ENCODE measurements at places on chromosomes 2 and 18.

DNA sequence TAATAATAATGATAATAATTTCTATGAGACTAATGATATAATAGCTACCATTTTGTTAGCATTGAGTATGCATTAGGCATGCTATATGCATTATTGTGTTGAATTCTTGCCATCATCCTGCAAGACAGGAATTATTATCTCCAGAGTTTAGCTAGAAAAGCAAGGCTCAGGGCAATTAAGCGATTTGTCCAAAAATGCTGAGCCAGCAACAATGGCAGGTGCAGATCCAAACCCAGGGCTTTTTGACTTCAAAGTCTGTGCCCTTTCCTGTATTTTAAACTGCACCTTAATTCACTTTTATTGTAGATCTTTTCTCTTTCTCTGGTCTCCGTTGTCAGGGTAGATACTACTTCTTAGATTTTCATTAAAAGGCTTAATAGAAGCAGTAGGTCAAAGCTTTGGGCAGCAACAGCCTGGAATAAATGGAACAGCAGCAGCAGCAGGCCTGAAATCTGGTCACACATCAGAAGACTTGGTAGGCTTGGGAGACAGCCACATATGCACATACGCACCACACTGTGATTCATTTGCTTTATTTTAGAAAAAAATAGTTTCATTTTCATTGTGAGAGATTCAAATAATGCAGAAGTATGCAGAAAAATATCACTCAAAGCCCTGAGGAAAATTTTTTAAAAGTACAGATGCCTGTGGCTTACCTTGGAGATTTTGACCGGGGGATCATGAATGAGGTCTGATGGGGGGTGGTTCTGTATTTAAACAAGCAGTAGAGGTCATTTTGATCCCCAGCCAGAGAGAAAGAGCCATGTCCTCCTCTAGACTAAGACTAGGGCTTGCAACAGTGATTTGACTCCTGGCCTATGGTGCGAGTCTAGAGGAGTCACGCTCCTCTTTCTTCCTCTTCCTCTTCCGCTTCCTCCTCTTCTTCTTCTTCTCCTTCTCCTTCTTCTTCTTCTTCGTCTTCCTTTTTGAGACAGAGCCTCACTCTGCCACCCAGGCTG is 455.7 kb downstream of the TSN start:
- no peak for DNase-seq

DNA sequence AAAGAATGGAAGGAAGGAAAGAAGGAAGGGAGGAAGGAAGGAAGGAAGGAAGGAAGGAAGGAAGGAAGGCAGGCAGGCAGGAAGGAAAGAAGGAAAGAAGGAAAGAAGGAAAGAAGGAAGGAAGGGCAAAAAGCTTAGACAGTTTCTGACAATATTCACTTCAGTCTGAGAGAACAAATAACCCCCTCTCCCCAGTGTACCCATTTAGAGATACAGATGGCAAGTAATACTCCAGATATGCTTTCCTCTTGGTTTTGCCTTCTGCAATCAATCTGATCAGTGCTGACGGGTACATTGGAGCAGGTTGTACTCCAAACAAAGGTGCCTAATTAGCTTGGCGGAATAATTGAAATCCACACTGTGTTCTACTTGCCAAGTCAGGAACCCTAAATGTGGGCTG is 534.6 kb upstream of the TMEFF2 start:
- no peak for DNase-seq

DNA sequence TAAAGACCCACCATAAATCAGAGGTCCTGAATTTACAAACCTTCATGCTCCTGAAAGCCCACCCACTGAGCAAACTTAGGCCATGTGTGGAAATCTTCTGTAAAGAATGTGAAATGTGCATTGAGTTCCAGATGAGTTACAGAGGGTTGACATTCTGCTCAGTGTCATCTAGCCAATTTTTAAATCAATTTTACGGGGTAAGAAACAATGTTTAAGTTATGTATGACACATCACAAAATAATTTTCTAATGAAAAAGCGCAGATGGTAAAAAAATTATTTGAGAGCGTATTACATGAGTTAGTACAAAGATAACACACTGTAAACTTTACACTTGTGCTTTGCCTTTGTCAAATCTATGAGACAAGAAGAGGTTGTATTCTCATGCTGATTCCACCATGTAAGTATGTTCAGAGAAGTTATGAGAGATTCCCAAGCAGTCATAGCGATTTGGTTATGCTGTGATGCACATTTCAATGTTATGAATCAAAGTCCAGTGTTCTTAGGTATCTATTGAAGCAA is 446.3 kb downstream of the ADCYAP1 start:
- no peak for DNase-seq

- no peak for DNase-seq
Measured at GRCh38 chr2:215422676-215423075, 13.2 kb downstream of the FN1 start.

GRCh38 chr18:12934454-12935071 is 13.2 kb upstream of the SEH1L start:
- no peak for DNase-seq

DNA sequence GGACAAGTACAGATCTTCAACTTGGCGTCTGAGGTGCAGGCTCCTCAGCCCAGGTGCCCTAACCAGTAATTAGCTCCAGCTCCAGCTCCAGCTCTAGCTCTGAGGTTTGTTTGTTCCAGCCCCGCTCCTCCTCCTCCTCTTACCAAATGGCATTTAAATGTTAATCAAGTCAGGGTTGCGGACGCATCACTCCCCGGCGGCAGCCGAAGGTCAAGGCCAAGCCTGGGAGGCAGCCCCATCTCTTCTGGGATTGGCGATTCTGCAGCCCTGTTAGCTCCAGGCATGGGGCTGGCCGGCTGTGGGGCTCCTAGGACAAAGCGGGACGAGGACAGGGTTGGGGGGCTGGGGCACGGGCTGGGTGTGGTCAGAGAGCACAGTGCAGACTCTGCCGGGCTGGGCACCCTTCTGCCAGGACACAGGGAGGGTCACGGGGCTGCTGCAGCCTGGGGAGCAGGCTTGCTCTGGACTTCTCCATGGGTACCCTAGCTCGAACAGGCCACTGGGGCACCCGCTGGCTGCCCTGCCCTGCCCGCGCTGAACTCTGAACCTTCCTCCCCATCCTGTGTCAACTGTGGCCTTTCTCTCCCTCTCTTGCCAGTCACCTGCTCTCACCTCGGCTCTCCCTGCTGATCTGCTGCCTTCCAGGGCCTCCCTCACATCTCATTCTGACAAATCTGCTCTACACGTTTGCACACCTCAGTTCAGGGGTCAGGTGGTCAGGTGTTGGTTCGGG is 203.3 kb downstream of the CELF4 start:
- DNase-seq: no peak

GRCh38 chr18:6374935-6375529 is 39.7 kb downstream of the L3MBTL4 start:
- DNase-seq: no peak

GRCh38 chr18:78543201-78543725 is 436.4 kb upstream of the SALL3 start:
- no peak for DNase-seq

DNA sequence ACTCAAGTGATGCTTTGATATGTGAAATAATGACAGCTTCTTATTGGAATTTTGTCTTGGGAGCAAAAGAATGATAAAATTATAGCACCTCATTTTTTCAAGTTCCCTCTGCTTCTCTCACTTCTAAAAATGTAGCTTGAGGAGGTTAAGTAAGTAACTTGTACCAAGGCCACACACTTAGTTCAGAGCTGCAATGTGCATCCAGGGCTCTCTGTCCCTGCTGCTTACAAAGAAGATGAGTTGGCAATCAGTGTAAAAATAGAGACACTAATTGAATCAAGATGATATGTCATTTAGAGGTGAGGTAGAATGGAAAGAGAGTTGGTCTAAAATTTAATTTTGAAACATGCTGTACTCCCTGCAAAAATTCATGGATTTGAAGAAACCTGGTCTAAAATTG is 312.0 kb upstream of the TNP1 start:
- DNase-seq: no peak
